ENCODE measurements at places on chromosomes 6 and 20. TPM values are rescaled to one million over a fixed set of nuclear protein-coding genes. Genes with fewer than 3 reads are reported as not detected.

The CD83 gene
- total RNA-seq = 1.2 TPM

The ISM1 gene
- 0.33 TPM for total RNA-seq

The ALDH5A1 gene
- total RNA-seq = 1.3 TPM

The NOTCH4 gene
- 1.4 TPM for total RNA-seq

The FUT9 gene
- total RNA-seq = not detected

The TNFRSF6B gene
- total RNA-seq = 57.4 TPM

The BPIFB1 gene
- total RNA-seq = not detected

The MTFR2 gene
- total RNA-seq = 8.1 TPM

The C6orf15 gene
- not detected for total RNA-seq
